Vagina (tissue), 2 donors: ENCODE measurements at places on chromosomes 2 and 18. TPM values are rescaled to one million over a fixed set of nuclear protein-coding genes. Genes with fewer than 3 reads are reported as not detected.

Gene TMEM17
- total RNA-seq, result 0.98 TPM

Gene UGT1A8
- total RNA-seq, result not detected

Gene RANBP2
- 43.5 TPM for total RNA-seq

Gene RGPD4
- total RNA-seq, result not detected

Gene ST8SIA3
- 0.25 TPM for total RNA-seq

Gene FAM228B
- 16.5 TPM for total RNA-seq

Gene POTEC
- not detected for total RNA-seq

Gene ALPI
- not detected for total RNA-seq

Gene ALK
- total RNA-seq, result 0.74 TPM

Gene PDK1
- 17.7 TPM for total RNA-seq

Gene HS6ST1
- 68.5 TPM for total RNA-seq

Gene LDLRAD4
- total RNA-seq, result 24.3 TPM

Gene HOXD12
- total RNA-seq, result 1.7 TPM

Gene HDLBP
- total RNA-seq, result 300 TPM

Gene EDAR
- 0.74 TPM for total RNA-seq

- DNase-seq, result no peak
These were observed 47.0 kb downstream of the EVA1A start for GRCh38 chr2:75513616-75514170.

DNA sequence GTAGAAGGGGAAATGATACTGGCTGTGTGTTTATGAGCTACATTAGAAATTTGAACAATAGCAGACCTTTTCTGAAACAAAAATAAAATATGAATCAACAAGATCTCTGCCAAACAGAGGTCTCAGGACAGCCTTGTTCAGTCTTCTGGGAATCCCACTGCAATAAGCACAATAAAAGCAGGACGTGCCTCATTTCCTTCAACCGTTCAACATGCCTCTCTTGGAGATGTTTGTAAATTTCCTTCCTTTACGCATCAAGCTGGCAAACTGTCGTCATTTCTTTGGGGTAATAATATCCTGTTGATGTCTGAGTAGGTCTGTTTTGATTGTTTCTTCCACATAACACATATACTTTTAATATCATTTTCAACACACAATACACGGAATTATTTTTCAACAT lies 77.2 kb downstream of the TCF4 start:
- no peak for DNase-seq

- DNase-seq, result no peak
These were observed 5.6 kb upstream of the RUFY4 start for GRCh38 chr2:218063486-218063885.

GRCh38 chr2:191846515-191847476 lies at the start of gene CAVIN2:
Gene CAVIN2 (minus strand): TSS chr2:191847088. CDS start chr2:191846925, 163 bp downstream.
- DNase-seq, result no peak

GRCh38 chr2:31317396-31317795 lies 83.4 kb downstream of the EHD3 start:
- peak; percentile 54 for DNase-seq

DNA sequence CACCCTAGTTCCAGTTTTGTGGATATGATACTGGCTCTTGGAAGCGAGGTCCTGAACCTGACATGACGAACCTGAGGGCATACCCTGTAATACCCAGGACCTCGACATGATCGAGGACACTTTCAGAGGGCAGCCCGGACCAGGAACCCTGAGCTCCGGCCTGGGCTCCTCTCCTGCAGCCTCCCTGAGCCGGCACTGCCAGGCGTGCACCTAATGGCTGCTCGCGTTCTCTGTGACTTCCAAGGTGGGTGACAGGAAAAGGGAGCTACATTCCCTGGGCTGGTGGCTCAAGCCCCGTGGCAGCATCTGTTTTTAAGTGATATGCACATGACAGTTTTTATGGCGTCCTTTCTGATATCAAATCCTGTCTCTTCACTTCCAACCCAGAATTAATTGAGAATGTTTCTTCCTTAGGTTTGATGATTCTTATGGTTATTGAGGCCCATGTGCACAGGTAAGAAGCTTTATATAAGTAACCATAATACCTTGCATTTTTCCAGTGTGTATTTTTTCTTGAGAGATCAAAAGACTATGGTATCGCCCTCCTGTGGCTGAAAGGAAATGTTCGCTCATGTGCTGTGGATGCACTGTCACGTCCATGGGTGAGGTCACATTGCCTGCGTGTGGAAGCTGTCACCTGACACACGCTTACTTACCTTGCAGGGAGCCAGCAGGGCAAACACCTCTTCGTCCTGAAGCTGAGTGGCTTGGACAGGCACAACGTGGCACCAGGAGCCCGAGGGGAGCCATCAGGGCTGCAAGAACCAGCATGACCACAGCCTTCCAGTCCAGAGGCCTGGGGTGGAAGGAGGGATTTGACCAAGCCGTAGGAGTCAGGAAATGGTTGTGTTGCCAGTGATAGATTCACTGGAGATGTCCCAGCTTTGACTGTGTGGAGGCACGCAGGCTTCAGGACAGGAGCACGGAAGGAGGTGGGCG lies 367.4 kb upstream of the MYT1L start:
- no peak for DNase-seq

GRCh38 chr18:71011389-71011788 lies 722.5 kb downstream of the SOCS6 start:
- no peak for DNase-seq

GRCh38 chr2:44181648-44182047 lies 13.0 kb downstream of the PPM1B start:
- no peak for DNase-seq

DNA sequence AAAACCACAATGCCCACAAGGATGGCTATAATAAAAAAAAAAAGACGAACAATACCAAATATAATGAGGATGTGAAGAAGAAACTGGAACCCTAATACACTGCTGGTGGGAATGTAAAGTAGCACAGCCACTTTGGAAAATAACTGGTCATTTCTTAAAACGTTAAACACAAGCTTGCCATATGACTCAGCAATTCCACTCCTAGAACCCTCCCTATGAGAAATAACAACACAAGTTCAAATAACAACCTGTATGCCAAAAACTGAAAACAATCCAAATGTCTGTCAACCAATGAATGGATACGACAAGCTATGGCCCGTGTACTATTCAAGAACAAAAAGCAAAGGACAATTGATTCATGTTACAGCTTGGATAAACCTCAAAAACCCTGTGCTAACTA lies 7.0 kb upstream of the ALPK2 start:
- DNase-seq, result no peak

DNA sequence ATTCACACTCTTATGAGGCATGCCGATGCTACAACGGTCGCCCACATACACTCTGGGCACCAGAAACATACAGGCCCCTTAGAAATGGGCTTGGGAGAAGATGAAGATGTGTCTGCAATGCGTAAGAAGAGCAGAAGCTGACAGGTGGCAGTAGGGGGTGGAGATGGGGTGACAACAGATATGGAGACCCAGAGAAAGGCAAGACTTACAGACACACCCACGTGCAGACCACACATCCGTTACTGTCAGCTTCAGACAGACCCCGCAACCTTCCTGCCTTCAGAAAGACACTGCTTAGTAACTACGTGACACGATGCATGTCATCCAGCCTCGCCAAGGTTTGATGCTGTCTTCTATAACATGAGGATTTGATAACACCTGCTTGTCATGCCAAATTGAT lies 89.5 kb downstream of the ZFP36L2 start:
- DNase-seq, result no peak

DNA sequence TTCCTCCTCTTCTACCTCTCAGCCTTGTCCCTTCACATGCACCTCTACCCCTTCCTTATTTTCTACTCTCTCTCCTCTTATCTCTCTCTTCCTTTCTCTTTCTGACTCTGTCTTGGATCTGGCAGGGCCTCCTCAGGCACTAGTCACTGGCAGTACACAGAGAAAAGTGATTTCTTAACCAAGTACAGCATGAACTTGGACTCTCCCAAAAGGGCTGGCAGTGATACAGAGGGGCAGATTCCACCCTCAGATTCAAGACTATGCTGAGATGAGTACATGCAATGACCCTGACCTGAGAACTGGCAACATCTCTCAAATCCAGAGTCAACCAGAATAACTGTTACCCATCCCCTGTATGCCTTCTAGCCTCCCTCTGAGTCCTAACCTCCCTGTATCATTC lies 4.3 kb downstream of the AOX1 start:
- DNase-seq, result no peak

DNA sequence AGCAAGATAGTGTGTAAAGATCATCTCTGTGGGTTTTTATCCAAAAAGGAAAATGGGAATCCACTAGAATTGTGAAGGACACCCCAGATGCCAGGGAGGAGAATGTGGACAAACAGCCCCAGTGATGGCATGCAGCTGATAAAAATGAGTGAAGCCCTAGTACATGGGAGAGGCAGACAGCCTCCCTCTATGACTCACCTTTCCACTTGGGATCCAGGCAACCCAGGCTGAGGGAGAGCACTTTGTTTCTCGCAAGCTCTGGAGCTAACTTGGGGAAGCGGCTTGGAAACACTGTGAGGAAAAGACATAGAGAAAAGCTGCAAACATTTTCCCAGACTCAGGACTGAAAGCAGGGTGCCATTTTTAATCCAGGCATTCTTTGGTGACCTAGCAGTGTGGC lies 5.3 kb upstream of the FLACC1 start:
- DNase-seq, result no peak

DNA sequence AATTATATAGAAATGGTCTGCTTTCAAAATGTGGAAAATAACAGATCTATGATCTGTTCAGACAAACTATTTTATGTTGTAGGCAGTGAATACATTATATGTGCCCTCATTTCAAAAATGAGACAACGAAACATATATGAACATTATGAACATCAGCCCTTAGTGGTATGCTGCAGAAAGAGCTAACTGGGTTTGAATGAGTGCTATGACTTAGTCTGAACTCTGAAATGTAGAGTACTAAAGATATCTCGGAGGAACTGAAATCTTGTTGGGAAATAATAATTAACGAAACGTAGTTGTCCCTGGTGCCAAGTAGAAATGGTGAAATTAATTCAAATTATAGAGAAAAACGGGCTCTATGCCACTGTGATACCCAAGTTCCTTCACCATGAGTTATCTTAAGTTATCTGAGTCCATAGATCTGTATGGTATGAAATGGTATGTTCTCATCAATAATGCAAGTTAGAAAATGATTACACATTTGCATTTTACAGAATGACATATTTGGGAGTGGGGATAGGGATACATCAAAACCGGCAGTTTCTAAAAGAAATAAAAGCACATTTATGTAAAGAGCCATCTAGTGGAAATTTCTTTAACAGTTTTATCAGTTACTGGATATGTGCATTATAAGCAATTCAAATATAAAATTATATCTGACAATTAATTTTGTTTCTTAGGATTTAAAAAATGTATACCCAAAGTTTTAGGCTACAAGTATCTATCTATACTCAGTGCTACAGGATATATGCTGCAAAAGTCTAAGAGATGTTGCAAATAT lies 26.7 kb downstream of the STARD6 start:
- no peak for DNase-seq

GRCh38 chr18:37162551-37162950 lies 333.6 kb downstream of the KIAA1328 start:
- no peak for DNase-seq

- DNase-seq, result no peak
These were observed 14.8 kb downstream of the TIMM21 start for GRCh38 chr18:74163019-74163660.

- no peak for DNase-seq
These were observed 22.5 kb upstream of the ACYP2 start for GRCh38 chr2:54092940-54093339.

- DNase-seq, result no peak
These were observed 549.0 kb upstream of the PKDCC start for GRCh38 chr2:41498781-41499180.

GRCh38 chr2:175309799-175310198 lies 128.3 kb upstream of the ATP5MC3 start:
- DNase-seq, result no peak

DNA sequence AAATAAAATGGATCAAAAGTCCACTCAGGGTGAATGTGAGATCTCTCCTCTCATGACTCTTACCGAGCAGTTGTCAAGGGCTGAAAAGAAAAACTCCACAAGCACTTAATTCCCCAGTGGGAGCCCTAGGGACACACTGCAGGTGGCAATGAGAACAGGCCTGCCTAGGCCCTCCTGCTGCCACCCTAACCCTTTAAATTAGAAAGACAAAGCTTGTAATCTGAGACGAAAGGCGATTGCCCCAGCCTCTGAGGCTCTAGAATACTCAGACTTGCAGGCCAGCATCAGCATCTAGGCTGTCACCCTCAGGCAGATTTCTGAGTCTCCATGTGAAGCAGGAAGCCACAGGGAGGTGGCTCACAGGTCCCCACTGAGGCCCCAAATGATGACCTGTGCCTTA lies 457.0 kb upstream of the MYT1L start:
- DNase-seq, result no peak

GRCh38 chr18:2338601-2339000 lies 232.7 kb downstream of the METTL4 start:
- DNase-seq, result no peak

DNA sequence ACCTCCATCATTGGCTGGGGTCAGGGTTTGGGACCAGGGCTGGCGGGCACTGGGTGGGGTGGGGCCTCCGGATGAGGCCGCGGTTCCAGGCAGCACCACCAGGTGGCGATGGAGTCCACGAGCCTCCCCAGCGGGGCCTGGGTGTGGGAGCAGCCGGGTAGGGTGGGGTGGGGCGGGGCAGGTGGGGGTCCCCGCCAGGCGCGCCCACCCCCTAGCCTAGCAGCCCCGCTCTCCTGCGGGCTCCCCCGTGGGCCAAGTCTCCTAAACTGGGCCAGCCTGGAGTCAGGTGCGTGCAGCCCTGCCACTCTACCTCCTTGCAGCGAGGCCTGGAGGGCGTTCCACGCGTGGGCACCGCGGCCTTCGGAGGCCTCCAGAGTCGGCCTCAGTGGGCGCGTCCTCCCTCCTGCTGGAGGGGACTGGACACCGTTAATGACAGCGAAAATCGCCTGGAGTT lies 187.5 kb downstream of the TWIST2 start:
- no peak for DNase-seq

DNA sequence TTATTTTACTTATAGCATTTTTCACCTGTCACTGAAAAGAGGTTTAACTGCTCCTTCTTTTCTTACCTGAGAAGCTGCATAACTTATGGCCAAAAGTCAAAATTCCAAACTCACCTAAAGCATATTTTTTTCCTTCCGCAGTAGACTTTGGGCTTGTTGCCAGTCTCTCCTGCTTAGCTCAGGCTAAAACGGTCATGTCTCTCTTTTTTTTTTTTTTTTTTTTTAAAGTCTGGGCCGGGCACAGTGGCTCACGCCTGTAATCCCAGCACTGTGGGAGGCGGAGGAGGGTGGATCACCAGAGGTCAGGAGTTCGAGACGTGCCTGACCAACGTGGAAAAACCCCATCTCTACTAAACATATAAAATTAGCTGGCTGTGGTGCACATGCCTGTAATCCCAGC lies 113.5 kb downstream of the RTN4 start:
- DNase-seq, result no peak

DNA sequence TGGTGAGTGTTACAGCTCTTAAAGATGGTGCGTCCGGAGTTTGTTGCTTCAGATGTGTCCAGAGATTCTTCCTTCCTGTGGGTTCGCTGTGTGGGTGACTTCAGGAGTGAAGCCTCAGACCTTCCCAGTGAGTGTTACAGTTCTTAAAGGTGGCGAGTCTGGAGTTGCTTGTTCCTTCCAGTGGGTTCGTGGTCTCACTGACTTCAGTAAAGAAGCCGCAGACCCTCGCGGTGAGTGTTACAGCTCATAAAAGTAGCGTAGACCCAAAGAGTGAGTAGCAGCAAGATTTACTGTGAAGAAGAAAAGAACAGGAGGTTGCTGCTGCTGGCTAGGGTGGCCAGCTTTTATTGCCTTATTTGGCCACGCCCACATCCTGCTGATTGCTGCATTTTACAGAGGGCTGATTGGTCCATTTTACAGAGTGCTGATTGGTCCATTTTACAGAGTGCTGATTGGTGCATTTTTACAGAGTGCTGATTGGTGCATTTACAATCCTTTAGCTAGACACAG lies 34.0 kb upstream of the SPTBN1 start:
- no peak for DNase-seq

GRCh38 chr2:206488623-206489022 lies 45.3 kb downstream of the ADAM23 start:
- DNase-seq, result no peak
